Ecto neural progenitor cell (in vitro differentiated cells): ENCODE measurements at places on chromosomes 6 and 20.

DNA sequence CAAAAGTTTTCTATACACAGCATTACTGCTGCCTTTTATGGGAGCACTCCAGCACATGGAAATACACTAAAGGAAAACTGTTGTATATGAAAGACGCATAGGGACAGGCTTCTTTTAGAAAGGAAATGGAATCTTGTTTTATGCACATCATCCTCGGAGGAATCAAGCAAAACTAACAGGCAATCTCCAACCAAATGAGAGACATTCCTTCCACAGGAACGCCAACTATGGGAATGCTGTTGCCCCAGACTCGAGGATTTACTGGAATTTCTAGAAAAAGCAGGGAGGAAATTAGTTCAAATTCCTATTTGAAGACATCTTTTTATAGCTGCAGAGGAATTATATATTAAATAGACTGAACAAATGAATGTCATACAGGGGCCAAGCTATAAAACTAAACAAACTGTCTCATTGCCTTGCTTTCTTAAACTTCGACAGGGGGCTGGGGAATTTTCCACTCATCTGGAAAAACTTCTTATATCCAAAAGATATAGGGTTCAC is 52.2 kb downstream of the LYRM4 start:
- DNase-seq = no peak

DNA sequence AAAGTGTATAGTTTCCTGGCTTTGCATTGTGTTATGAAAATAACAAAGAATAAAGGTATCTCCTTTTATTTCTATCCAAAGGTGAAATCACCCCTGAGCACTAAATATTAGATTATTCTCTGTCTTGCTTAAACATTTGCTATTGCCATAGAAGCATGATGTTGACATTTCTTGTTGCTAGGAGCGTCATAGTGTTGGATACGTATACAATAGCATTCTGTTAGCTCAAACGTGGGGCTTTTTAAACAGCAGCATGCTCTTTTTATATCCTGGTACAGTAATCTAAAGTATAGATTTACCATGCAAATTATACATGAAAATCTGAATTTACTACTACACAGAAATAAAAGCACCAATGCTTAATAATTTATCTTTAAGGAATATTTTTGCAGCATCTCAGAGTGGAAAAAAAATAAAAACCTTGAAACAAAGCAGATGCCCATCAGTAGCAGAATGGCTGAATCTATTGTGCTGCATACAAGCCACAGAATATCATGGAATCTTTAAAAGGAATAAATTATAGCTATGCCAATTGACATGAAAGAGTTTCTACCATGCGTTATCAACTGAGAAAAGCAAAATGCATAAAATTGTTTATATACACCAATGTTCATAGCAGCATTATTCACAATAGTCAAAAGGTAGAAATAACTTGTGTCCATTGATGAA is 9.6 kb upstream of the HSF2 start:
- DNase-seq = no peak

- no peak for DNase-seq
These were observed 45.8 kb downstream of the NOL7 start for GRCh38 chr6:13660893-13661292.

GRCh38 chr20:14800707-14801425 is 463.5 kb upstream of the FLRT3 start:
- DNase-seq = no peak

GRCh38 chr6:160202411-160202810 is 56.2 kb downstream of the SLC22A2 start:
- no peak for DNase-seq

DNA sequence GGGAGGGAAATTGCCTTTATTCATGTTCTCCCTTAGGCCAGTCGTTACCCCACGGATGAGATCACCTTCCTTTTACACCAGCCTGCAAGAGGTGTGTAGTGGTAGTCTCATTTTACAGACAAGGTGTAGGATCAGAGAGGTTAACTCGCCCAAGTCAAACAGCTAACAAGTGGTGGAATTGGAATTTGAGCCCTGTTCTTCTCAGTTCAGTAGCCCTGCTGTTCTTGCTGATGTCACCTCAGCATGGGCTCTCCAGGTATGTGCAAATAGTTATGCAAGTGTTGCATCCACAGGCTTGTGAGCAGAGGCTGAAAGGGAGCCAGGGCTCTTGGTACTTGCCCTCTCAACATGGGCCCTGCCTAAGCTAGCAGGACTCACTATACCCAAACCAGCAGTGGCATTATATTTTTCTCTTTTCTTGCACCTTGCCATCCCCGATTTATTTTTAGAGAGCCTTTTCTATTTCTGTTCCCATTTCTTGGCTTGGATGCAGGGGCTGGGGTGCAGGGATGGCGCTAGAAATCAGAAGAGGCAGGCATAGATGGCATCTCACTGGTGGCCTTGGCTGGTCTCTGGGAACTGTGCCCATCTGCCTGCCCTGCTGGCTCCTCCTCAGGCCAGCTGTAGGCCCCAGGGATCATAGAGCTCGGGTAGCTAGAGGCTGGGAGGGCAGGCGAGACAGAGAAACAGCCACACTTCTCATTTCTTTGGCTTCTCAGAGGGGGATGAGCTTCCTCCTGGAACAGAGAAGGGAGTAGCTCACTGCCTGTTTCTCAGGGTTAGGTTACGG is 18.2 kb downstream of the PPARD start:
- no peak for DNase-seq

DNA sequence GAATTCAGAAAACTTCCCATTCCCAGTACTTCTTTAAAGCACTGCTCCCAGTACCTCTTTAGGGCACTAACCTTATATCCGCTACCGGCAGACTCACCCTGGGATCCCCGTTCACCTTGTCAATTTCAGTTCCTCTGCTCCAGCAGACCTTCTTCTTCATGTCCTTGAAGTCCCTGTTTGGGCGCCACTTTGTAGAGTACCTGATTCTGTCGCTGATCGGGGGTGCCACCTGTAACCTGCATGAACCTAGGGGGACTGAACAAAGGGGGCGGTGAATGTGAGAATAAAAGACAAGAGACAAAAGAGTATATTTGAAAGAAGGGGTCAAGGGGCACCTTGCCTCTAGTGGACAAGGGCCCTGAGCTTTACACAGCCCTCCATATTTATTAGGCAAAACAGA is 4.9 kb upstream of the GINS1 start:
- DNase-seq = no peak

DNA sequence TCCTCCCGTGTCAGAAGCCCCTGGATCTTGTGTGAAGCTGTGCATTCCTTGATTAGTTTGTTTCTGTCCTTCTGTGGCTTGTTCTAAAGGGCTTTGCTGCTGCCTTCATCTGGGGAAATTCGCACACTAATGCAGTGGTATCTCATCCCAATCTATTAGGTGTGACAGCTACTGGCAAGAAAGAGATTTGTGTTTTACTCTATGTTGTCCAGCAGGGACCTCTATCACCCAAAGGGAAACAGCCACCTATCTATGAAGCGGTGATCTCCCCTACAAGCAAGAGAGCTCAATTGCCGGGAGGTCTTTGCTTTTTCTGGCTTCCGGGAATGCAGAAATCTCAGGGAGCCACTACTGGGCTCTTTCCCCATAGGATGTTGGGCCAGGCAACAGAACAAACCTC is 151.8 kb downstream of the NRN1 start:
- DNase-seq = no peak
